SW480 (cell line): ENCODE measurements at places on chromosomes 12 and 14.
A peak's percentile ranks its signal among the peaks of the same experiment; 100 is the strongest.

GRCh38 chr12:77130193-77130592 is 64.8 kb upstream of the E2F7 start:
- DNase-seq: no peak

- DNase-seq: peak; percentile 57
These were observed 437 bp downstream of the ERO1A start for GRCh38 chr14:52694761-52695480.

- DNase-seq: no peak
These were observed 46.5 kb downstream of the NR1H4 start for GRCh38 chr12:100520048-100520769.

- peak; percentile 82 for DNase-seq
These were observed 9.6 kb upstream of the NEMF start for GRCh38 chr14:49862089-49862673.

DNA sequence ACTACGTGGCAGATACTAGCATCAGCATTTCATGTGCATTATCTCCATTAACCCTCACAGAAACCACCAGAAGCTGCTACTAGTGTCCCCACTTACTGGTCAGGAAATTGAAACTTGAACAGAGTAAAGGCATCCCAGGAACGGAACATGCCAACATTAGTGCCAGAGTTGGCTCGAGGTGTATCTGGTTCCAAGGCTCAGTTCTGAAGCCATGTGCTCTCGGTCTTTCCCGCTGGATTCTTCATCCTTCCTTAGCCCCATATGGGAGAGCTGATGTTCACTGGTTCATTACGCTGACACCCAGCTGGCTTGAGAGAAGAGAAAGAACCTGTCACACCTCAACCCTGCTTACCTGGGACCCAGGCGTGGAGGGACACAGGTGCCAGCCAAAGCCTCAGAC is 91.5 kb downstream of the TBX5 start:
- no peak for DNase-seq

GRCh38 chr14:101047326-101047725 is 143.8 kb upstream of the RTL1 start:
- no peak for DNase-seq

- DNase-seq: no peak
These were observed 41.0 kb downstream of the TRAF3 start for GRCh38 chr14:102817942-102818940.

DNA sequence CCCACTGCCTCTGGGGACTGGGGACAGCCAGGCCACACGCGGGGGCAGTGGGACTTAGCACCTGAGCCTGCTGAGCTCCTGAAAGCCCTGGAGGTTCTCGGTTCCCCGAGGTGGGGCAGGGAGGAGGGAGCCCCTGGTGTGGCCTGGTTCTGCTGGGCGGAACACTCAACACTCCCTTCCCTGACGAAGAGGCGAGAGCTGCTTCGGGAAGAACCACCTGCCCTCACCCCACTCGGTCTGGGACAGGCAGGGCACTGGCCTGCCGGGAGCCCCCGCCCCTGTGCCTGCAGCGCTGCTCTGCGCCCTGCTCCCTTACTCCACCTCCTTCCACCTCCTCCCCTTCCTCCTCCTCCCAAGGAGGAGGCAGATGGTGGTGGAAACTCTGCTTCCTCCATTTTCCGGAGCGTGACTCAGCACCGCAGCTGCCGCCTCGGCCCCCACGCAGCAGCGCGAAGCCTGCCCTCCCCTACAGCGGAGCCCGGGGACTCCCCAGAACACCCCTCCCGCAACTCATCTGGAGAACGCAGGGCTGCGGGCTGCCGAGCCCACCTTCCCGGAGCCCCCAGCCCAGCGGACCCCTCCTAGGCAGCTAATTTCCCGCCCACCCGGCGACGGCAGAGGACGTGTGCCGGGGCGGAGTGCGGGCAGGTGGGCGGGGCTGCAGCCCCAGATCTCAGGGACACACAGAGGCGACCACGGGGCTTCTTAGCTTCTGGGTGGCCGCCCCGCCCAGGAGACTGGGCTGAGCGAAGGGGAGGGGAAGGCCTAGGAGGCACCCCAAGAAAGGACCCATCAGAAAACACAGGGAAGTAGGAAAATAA is 11.7 kb upstream of the INF2 start:
- peak; percentile 66 for DNase-seq

DNA sequence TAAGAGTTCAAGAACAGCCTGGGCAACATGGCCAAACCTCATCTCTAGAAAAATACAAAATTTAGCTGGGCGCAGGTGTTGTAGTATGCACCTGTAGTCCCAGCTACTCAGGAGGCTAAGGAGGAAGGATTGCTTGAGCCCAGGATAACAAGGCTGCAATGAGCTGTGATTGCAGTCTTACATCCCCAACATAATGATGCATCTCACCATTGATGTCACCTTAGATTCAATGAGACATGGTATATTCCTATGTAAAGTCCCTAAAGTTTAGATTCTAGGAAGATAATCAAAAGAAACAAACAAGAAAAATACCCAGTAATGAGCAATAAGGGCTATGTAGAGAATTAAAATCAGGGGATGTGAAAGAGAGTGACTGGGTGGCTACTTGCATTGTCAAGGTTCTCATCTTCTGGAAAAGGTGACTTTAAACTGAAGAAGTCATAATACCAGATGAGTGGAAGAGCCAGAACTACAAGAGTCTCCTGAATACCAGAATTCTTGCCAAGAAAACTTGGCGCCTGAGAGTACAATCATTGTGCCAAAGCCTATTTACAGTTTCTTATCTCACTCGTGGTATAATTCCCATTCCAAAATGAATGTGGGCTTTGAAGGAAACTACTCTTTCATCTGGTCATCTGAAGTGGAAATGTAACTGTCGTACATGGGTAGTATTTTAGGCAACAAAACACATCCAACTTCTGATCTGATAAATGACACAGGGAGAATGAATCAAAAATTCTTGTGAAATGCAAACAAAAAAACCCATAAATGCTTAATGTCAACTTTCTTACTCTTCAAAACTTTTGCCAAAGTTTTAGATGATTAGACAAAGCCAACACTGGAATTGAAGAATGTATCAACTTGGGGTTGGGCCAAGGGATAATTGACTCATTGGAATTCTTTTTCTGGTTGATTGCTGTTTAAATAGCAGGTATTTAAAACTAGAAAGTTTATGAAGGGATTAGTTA is 81.1 kb upstream of the ST8SIA1 start:
- peak; percentile 30 for DNase-seq

- peak; percentile 20 for DNase-seq
These were observed 7.5 kb downstream of the KLRG1 start for GRCh38 chr12:8996682-8997405.

DNA sequence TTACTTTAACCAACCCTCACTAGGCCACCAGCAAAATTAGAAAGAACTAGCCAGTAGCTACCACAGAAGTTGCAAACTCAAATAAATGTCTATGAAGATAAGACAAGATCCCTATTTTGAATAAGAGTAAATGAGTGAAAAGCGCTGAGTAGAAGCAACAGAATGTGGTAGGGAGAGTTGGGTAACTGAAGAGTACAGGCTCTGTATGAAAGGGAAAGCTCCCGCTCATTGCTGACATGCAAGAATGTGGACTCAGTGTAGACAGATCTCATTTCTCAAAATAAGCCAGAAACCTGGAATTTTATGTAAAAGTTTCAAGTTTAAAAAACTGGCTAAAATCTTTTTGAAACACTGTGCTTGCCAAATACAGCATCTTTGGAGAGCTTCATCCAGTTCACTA is 63.9 kb downstream of the NAV3 start:
- no peak for DNase-seq
